ENCODE measurements at places on chromosomes 7 and 10. TPM values are rescaled to one million over a fixed set of nuclear protein-coding genes. Genes with fewer than 3 reads are reported as not detected.
A peak's percentile ranks its signal among the peaks of the same experiment; 100 is the strongest.

- DNase-seq = no peak
Measured at GRCh38 chr7:114901771-114902170, 20.1 kb upstream of the MDFIC start.

- DNase-seq = peak; percentile 75
Measured at GRCh38 chr7:71633551-71634008, 501.6 kb downstream of the GALNT17 start.

GRCh38 chr10:11282156-11282555 is 264.5 kb downstream of the CELF2 start:
- no peak for DNase-seq

DNA sequence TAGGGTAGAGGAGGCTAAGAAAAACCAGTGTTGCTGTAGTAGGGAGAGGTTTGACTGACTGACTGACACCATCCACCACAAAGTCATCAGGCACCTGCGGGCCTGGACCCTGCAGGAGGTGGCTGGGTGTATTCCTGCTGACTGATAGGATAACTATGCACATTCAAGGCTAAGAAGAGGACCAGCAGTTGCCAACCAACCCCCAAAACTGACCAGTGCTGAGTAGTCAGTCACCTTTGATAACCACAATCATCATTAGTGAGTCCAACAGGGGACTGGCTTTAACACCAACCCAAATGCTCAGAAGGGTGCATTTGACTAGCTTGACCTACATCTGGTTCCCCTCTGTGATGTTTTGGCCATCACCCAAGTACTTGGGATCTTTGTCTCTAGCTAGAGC is 30.5 kb downstream of the PLXNA4 start:
- DNase-seq = no peak

GRCh38 chr10:96448021-96448457 is 65.7 kb downstream of the TLL2 start:
- DNase-seq = no peak

GRCh38 chr10:130968964-130969363 is 342.6 kb downstream of the TCERG1L start:
- DNase-seq = no peak

- no peak for DNase-seq
Measured at GRCh38 chr10:120610791-120611190, 153.8 kb downstream of the PLPP4 start.

EGFR gene
- 93.5 TPM for total RNA-seq

ASAH2 gene
- 0.64 TPM for total RNA-seq

FAM20C gene
- total RNA-seq = 35.9 TPM

ITPRID1 gene
- total RNA-seq = not detected

BHLHA15 gene
- total RNA-seq = not detected

NAT16 gene
- not detected for total RNA-seq

CABCOCO1 gene
- total RNA-seq = not detected

All from adrenal gland (tissue), 19 donors.